ENCODE measurements at places on chromosomes 4 and X.

GRCh38 chr4:119655111-119655837, 26.7 kb upstream of the PDE5A start:
- DNase-seq, result no peak

GRCh38 chrX:137118536-137118935, 84.7 kb upstream of the GPR101 start:
- DNase-seq, result no peak

DNA sequence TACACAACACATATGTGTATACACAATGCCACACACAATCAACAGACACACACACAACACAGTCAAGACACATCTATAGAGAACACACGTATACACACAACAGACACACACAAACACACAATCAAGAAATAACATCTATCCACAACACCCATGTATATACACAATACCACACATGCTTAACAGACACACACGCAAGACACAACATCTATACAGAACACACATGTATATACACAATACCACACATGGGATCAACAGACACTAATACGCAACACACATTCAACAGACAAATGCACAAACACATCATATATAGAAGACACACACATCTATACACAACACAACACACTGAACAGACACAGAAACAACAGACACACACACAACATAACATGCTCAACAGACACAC, 234.8 kb downstream of the SHOX start:
- no peak for DNase-seq

DNA sequence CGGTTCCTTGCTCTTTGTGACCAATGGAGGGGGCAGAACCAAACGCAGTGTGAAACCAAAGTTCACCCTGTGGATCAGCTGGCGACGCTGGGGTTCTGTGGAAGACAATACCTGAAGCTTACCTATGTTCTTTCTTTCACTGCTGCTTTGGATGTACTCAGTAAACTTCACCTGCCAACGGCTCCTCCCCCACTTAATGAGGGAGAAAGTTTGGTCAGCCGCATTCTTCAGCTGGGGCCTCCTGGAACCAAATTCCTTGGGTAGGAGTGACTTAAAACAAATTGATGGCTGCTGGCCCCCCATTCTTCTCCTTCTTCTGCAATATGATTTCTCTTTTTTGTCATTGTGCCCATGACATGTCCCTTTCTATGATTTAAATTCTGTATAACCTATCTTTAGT, 282.4 kb downstream of the ANK2 start:
- DNase-seq, result no peak

DNA sequence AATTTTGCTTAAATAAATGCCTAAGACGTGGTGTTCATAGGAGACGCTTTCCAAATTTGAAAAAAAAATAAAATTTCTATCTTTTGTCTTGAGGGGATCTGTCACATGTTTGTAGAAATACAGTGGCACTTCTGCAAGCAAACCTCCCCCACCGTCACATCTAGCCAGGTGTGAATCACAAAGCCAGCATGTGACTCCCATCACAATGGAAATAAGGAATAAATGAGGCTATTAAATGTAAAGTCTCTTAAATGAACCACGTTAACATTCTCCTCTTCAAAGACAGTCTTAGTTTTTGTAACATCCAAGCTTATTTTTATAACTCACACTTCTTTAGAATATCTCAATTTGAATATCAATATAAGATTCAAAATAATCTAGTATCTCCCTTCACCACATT, 63.0 kb upstream of the CCSER1 start:
- no peak for DNase-seq

DNA sequence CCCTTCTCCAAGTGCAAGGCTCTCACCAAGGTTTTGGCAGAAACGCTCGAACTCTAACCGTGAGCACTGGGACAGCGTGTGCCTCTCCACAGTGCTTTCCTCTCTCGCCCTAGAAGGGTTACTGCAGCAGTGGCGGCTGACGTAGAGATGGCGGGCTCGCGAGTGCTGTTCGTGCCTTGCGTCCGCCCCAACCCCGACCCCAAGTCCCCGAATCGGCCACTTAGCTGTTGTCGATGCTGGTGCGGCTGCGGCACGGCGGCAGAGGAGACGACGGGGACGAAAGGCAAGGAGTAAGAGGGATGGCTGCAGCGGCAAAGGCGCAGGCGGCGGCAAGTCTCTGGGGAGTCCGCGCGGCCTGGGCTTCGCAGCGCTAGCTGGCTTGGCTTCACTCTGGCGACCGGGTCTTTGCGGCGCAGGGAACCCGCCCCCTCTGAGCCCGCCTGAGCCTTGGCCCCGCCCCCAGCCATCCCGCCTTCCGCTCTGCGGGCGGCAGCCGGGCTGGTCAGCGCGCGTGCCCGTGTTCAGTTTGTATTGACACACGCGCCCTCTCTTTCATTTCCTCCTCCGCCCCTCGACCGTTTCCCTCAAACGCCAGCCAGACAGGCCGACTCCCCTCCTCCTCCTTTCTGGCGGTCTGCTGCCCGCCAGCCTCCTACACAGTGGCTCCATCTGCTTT, at the start of gene SPIN4:
Gene SPIN4 (minus strand): TSS at position 392 of the 676 bp plus-strand sequence. CDS start 513 bp downstream, outside the sequence.
- DNase-seq, result peak; percentile 88

DNA sequence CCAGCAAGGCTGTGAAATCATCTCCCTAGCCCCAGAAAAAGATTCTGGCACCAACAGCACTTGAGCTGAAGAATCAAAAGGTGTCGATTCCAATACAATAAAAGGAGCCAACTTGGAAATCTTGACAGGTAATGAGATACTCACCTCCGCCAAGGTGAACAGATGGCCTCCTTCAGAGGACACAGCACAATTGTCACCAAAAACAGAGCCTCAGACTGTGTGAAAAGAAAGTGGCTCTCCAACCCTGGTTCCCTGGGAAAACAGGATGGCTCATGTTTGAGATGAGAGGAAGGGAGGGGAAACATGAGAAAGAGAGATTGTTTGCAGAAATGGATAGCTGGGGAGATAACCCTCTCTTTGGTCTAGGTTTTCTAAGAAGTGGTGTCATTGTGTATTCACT, 168.9 kb downstream of the HS3ST1 start:
- DNase-seq, result no peak

DNA sequence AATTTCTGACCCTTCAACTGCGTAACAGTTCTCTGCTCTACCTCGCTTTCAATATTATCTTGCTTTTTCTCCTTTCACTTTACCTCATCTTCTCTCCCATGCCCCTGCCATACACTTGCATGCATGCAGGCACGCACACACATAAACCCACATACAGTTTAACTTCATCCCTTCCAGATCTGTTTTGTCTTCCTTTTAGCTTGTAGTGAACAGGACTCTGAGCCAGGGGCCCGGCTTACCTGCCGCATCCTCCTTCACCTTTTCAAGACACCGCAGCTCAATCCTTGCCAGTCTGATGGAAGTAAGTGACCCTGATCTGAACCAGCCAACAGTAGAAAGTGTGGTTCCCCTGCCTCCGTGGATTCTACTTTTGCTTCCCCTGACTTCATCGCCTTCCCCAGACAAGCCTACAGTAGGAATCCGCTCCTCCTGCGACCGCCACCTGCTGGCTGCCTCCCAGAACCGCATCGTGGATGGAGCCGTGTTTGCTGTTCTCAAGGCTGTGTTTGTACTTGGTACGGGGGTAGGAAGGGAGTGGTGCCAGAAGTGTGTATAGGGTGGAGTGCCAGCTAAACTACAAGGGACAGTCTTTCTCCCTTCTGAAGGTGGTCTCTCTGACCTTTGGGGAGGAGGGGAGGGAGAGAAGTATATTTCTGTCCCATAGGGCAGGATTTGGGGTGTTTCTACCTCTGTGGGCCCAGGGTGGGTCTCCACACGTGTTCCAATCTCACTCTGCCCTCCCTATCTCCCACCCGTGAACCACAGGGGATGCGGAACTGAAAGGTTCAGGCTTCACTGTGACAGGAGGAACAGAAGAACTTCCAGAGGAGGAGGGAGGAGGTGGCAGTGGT, 10.7 kb downstream of the MED12 start:
- peak; percentile 43 for DNase-seq

DNA sequence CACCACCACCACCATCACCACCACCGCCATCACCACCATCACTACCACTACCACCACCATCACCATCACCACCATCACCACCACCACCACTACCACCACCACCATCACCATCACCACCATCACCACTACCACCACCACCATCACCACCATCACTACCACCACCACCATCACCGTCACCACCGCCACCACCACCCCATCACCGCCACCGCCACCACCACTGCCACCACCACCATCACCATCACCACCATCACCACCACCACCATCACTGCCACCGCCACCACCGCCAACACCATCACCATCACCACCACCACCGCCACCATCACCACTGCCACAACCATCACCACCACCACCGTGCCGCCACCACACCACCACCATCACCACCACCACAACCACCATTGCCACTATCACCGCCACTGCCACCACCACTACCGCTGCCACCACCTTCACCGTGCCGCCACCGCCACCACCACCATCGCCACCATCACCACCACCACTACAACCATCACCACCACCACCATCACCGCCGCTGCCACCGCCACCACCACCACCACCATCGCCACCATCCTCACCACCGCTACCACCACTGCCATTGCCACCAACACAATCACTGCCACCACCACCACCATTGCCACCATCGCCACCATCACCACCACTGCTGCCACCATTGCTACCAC, 1511.3 kb upstream of the AGA start:
- DNase-seq, result no peak

DNA sequence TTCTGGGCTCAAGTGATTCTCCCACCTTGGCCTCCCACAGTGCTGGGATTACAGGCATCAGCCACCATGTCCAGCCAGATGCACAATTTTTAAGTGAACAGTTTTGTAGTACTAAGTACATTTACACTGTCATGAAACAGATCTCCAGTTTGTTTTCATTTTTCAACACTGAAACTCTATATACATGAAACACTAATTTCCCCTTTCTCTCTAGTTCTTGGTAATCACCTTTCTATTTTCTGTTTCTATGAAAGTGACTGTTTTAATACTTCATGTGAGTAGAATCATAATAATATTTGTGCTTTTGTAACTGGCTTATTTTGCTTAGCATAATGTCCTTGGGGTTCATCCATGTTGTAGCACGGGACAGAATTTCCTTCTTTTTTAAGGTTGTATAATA, 237.4 kb downstream of the CAMK2D start:
- DNase-seq, result no peak

- DNase-seq, result no peak
These were observed 71.9 kb downstream of the RBM47 start for GRCh38 chr4:40557736-40558135.

DNA sequence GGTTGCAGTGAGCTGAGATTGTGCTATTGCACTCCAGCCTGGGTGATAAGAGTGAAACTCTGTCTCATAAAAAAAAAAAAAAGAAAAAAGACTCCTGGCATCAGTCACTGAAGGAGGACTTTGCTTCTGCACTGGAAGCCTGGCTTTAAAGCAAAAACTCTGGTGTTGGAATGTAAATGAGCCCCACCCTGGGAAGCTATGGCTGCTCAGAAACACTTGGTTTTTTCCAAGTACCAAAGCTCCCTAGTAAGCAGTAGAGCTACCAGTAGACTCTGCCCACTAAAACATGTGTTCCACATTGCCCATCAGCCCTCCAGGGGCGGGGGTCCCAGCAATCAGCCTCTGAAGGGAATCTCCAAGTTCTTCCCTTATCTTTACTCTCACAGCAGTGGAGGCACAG, 154.4 kb downstream of the SHROOM3 start:
- peak; percentile 89 for DNase-seq

Measured in fibroblast of upper back skin (primary cell).